ENCODE measurements at places on chromosomes 16 and 17.

- DNase-seq = no peak
Observed at GRCh38 chr17:73199751-73200317, 7.0 kb downstream of the COG1 start.

DNA sequence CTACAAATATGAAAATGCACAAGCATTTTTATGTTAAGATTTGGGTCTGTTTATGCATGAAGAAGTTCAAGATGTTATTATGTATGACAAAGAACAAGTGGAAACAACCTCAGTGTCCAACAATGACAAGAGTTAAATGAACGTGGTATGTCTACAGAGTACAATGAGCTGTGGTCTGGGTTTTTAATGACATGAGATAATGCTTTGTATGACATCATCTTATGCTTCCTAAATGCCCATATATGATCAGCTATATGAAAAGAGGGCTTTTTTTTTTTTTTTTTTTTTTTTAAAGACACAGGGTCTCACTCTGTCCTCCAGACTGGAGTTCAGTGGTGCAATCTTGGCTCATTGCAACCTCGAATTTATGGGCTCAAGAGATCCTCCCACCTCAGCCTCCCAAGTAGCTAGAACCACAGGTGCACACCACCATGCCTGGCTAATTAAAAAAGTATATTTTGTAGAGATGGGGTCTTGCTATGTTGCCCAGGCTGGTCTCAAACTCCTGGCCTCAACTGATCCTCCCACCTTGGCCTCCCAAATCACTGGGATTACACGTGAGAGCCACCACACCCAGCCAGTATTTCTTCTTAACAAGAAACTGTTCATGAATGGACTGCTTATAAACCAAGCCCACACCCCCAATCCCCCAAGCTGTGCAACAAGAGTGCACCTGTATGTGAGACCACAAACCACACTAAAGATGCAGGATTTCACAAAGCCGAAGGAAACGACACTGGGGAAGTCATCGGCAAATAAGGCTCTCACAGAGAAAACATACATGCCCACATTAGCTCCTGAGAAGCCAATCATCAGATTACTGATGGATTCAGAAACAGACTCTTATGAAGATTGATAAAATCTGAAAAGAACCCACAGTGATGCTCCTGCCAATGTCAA, 114.5 kb downstream of the CPPED1 start:
- DNase-seq = no peak

DNA sequence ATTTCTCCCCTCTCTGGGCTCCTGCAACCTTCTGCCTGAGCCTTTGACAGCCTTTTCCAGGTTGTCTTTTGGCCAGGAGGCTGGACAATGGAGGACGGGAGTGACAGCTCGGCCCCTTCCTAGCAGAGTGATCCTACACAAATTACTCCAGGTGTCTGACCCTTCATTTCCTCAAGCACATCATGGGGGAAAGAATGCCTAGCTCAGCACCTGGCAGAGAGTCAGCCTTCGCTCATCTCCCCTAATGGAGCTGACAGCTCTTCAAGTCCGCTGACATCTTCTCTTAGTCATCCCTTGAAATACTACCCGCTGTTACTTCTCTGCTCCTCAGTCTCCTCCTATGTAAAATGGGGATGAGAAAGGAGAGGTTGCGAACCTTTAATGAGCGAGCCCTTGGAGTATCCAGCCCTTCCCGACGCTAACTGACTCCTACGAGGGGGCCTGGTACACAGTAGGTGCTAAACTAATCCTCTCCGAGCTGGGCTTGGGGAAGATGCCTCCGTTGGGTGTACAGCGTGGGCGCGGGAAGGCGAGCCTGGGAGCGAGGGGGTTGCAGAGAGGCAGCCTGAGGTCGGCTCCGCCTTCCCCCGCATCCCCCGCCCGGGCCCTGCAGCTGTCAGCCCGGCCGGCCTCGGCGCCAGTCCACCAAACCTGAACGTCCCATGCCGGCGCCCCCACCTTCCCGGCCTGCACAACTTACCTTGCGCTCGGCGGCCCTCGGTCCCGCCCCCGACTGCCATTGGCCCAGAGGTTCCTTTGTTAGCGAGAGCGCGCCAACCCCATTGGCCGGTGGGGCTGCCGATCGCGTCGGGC, 480 bp upstream of the MPRIP start:
- DNase-seq = peak; percentile 99

DNA sequence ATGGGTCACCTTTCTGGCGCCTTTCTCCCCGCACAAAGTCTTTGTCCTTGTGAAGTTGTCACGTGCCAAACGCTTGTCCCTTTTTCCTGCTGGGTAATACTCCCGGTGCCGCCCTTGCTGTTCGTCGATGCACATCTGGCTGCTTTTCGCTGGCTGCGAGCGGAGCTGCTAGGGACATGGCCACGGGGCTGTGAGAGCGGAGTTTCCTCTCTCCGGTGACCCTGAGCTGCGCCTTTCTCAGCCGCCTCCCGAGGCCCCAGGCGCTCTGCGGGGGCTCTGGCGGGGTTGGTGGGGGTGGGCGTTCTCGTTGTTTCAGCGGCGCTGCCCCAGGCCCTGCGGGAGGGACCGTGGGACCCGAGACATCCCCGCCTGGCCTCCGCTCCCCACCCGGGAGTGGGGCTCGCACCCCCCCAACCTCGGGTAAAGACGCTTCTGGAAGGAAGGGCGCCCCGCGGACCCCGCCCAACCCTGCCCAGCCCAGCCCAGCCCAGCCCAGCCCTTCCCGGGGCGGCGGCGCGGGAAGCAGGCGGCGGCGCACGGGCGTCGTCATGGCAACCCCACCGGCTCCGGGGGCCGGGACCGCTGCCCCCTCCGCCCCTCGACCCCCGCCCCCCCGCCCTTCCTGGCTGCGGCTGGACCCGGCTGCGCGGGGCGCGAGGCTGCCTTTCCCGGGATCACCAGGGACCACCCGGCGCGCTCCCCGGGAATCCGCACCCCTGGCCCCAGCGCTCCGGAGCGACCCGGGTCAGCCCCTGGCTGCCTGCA, 12.3 kb downstream of the CHMP6 start:
- DNase-seq = peak; percentile 47

DNA sequence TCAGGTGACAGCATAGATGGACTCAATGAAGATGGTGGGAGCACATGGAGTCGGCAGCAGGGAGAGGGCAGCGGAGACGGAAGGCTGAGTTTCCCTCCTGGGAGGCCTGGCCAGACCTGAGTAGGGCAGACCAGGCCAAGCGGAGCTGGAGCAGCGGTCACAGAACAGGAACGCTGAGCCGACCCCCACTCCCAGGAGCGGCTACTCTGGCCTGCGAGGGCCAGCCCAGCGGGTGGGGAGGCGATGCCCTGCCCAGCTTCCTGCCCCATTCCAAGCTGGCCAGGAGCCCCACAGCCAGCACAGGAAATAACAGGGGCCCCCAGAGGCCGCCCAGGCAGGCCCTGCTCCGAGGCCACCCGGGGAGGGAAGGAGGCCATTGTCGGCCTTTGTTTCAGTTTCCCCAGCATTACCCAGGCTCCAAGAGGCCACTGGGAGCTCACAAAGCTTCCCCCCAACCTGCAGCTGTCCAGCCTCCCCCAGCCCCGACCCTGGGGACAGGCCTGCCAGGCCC, 79.8 kb downstream of the ZNF423 start:
- peak; percentile 62 for DNase-seq

- no peak for DNase-seq
Observed at GRCh38 chr17:29059281-29059680, 16.3 kb downstream of the PIPOX start.

- DNase-seq = no peak
Observed at GRCh38 chr16:48905632-48906505, 295.9 kb upstream of the N4BP1 start.

- DNase-seq = no peak
Observed at GRCh38 chr16:26317885-26318284, 626.1 kb downstream of the HS3ST4 start.

GRCh38 chr16:73978407-73978784, 318.2 kb upstream of the PSMD7 start:
- no peak for DNase-seq

GRCh38 chr16:68393333-68393732, 55.0 kb downstream of the SMPD3 start:
- no peak for DNase-seq

DNA sequence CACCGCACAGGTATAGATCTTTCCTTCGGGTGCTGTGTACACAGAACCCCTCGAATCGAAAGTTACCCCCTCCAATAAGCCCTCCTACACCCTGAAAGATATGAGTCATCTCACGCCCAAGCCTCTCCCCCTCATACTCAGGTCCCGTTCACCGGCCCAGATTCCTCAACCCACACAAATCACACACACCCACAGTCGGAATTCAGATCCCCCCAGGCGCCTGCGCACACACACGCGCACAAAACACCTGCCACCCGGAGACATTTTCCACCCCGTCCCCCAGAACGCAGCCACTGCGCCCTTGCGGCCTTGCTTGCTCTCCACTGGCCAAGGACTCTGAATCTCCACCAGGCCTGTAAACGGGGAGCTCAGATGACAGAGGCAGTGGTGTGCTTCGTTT, 4.9 kb downstream of the JPH3 start:
- no peak for DNase-seq

DNA sequence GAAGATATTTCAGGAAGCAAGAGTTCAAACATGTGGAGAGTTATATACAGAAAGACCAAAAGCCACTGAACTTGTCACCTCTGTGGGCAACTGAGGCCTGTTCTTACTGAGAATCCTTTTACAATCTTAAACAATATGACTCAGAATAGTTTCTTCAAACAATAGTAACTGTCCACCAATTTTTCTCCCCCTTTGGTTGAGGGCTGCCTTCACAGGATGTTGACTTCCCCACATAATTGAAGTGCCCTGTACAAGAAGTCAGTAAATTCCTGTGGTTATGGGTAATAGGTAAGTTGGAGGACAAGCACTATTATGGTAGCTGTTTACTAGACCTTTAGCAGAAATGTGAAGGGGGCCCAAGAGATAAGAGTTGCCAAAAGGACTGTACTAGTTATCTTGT, 215.8 kb downstream of the CDH8 start:
- no peak for DNase-seq

GRCh38 chr16:51939378-51939871, 607.5 kb downstream of the TOX3 start:
- DNase-seq = no peak

DNA sequence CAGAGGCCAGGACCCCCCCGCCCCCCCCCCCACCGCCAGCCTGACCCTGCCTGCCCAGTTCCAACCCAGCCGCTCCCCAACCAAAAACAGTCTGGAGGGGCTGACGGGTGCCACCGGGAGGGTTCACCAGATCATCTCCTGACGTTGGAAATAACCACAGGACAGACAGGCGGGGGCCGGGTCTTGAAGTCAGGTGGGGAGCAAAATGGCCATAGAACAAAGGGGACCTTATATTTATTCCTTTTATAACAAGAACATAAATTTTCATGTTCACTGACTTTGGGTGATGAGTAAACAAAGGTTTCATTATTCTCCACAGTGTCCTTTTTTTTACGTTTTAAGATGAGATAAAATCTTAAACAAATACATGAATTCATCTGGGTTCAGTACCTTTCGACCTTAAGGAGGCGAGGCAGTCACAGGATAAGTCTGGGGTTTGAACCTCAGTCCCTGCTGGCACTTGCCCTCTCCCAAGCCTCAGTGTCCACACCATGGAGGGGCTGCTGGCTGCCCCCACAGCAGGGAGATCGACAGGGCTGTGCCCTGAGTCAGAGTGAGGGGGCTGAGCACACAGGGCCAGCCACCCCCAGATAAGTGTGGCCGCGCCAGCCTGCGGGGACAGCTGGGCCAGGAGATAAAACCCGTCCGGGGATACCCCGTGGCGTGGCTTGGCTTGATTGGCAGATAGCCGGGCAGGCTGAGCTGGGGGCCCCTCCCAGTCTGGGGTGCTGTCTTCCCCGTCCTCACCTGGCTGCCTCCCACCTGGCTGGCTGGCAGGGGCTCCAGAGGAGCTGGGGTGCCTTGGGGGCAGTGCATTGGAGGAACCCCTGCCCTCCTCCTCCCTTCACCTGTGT, 15.0 kb downstream of the SLC7A5 start:
- no peak for DNase-seq

DNA sequence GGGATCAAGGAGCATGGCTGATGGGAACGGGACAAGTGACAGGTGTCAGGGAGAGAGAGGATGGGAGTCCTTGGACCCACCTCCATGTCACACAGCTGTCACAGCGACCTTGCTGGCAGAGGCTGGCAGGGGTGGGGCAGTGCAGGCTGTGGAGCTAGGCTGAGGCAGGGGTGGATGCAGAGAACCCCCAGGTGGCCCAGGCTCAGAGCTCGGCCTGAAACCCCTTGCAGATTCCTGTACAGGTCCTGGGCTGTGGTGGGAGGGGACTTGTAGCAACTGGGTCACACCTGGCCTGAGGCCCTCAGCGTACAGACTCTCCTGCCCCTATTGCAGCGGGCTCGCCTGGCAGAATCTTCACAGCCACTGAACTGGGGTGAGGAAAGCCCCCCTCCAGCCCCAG, 174.1 kb downstream of the NTN1 start:
- DNase-seq = no peak

DNA sequence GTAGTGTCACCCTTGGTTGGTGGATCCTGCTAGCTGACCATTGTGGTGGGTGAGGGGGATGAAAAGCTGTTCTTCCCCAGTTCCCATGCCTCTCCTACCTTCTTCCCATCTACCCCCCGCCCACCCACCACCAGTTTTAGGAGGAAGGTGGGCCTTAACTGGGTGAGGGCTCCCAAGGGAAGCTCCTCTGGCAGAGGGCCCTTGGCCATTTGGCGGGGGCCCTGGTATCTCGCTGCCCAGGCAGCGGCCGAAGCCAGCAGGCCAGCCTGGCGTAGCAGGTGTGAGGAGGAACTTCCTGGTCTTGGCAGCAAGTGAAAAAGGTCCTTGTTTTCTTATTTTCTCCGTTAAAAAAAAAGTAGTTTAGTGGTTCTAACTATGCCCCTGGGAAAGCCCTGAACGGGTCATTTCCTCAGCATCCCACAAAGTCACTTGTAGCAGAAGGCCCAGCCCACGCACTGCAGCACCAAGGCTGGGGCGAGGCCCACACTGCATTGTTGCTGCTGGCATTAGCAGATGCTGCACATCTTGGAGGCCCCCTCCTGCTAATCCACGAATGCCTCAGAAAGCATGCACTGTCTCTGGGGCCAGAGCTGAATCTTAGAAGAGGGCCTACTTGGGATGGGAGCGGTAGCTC, 72.5 kb downstream of the MPRIP start:
- no peak for DNase-seq

DNA sequence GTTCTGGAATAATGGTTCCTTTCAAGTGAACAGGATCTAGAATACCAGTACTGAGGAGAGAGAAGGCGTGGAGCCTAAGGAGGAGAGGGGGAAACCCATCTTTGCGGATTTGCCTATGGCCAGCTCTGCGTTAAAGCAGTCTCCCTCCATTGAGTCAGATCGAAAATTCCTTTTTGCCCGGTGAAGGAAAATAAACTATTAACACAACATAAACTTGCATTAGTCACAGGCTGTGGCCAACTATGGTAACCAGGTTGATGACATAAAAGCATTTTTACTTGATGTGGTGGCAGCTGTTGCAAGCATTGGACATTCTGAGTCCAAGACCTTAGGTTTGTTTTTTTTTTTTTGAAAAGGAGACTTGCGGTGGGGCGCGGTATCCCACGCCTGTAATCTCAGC, 8.9 kb downstream of the LDAF1 start:
- no peak for DNase-seq

GRCh38 chr16:31274831-31275816, 15.3 kb downstream of the ITGAM start:
- no peak for DNase-seq

GRCh38 chr17:50909765-50910605, 43.8 kb upstream of the TOB1 start:
- no peak for DNase-seq

- no peak for DNase-seq
Observed at GRCh38 chr16:54015147-54015546, 271.4 kb downstream of the IRX3 start.

All from right forelimb (tissue), 1 donor.